ENCODE measurements at places on chromosomes 16 and 17. TPM values are rescaled to one million over a fixed set of nuclear protein-coding genes. Genes with fewer than 3 reads are reported as not detected.

Gene ADCY9
- 9.0 TPM for polyA plus RNA-seq

Gene SPSB3
- polyA plus RNA-seq, result 26.3 TPM

Gene KRT39
- polyA plus RNA-seq, result not detected

Gene CHD9NB
- polyA plus RNA-seq, result 0.77 TPM

Gene MTSS2
- 50.0 TPM for polyA plus RNA-seq

DNA sequence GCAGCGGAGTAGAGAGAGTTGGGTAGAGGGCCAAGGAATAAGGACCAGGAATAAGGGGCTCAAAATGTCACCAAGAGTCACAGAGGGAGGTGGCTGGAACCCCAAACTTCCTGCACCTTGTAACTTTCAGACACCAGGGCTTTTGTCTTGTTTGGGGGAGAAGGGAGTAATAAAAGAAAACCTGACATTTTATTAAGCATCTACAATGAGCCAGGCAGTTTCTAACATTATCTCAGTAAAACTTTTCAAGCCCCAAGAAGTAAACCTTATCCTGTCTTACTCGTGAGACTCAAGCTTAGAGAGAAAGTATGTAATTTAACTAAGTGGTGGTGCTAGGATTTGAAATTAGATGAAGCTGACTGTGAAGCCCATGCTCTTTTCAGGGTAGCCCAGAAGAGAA lies 848 bp upstream of the MTMR4 start:
- DNase-seq, result no peak

DNA sequence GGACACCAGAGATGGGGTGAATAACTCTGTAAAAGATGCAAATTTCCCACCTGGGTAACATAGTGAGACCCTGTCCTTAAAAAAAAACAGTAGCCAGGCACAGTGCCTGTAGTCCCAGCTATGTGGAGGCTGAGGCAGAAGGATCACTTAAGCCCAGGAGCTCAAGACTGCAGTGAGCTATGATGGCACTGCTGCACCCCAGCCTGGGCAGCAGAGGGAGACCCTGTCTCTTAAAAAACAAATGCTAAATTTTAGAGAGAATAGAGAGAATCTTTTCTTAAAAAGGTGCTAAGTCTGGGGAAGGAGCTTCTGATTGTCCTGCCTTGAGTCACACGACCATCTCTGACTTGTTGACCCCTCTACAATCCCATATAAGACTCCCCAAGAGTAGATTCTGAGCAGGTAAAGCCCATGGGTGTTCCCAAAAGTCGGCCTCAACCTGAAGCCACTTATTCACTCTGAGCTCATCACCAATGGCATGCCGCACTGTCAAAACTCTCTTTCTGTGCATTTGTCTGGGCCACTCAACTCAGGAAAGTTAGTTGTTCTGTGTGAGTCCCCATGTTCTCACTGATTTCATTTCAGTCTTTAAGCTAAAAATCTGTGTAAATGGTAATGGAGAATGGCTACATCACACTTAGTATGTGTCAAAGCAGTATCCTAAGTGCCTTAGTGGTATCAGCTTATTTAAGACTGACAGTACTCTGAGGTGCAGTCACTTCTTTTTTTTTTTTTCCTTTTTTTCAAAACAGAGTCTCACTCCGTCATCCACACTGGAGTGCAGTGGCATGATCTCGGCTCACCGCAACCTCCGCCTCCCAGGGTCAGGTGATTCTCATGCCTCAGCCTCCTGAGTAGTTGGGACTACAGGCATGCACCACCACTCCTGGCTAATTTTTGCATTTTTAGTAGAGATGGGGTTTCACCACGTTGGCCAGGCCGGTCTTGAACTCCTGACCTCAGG lies 41.6 kb downstream of the PRKCB start:
- DNase-seq, result no peak

- DNase-seq, result peak; percentile 76
Measured at GRCh38 chr16:14486520-14487303, 143.3 kb downstream of the PARN start.

DNA sequence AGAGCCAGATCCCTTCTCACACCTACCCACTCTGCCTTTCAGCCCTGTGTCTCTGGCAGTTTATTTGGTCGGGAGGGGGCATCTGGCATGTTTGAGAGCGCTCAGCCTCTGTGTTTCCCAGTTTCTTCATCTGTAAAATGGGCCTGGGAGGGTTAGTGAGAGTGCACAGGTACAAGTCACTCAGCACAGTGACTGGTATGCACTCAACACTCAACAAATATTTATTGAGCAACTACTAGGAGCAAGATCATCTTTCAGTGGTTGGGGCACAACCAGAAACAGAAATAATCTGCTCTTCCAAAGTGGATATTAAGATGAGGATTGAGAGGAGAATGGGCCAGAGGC lies 13.7 kb upstream of the SRCIN1 start:
- no peak for DNase-seq

Measured in psoas muscle (tissue), 8 donors.